ENCODE measurements at places on chromosomes 5 and 9.

- no peak for DNase-seq
Measured at GRCh38 chr9:129162497-129163197, 15.4 kb downstream of the IER5L start.

GRCh38 chr5:39473156-39473775, 48.5 kb upstream of the DAB2 start:
- no peak for DNase-seq

DNA sequence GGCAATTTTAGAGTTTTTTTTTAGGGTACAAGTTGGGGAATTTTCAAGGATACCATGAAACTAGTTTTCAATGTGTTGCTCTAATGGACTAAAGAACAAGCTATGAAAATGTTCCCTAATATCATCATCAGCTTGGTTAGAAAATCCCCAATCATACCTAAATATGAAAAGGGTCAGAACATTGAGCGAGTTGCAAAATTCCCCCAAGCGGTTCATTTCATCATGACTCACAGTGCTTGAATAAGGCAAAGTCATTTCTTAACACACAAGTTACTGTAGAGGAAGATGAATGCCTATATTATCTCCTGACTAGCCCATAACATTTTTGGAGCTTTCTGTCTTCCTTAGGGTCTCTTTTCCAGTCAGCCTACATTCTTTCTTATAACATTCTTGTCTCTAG, 62.7 kb downstream of the ST8SIA4 start:
- peak; percentile 94 for DNase-seq

GRCh38 chr9:76560481-76560922, 101.5 kb downstream of the GCNT1 start:
- DNase-seq, result no peak

- no peak for DNase-seq
Measured at GRCh38 chr5:34014626-34015025, 6.8 kb upstream of the AMACR start.

GRCh38 chr5:143886651-143887638, 75.0 kb downstream of the HMHB1 start:
- no peak for DNase-seq

DNA sequence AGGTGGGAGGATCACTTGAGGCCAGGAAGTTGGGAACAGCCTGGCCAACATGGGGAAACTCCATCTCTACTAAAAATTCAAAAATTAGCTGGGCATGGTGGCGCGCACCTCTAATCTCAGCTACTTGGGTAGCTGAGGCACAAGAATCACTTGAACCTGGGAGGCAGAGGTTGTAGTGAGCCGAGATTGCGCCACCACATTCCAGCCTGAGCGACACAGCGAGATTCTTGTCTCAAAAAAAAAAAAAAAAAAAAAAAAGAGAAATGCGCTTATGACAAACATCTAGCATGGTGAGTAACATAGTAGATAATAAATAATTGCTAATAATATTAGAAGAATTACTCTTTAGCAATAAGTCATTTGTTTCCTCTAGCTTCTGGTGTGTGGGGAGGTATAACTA, 25.9 kb downstream of the RUSC2 start:
- DNase-seq, result no peak

DNA sequence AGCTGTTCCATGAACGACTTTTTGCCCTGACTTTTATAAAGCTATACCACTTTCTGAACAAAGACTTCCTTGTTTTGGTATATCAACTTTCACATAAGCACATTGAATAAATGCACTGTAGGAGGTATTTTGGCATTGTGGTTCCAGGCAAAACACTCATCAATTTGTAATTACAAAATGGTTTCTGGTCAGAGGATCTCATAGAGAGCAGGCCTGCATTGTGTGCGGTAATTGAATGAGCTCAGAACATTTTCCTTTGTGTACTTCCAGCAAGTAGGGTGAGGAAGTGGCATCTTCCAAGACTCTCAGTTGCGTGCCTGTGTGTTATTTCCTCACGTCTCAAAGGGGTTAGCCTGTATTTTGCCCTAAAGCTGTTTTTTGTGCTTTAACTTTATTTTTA, 89.2 kb downstream of the PDE6A start:
- no peak for DNase-seq

GRCh38 chr9:125754096-125754495, 6.9 kb downstream of the PBX3 start:
- no peak for DNase-seq

GRCh38 chr5:9533562-9534364, 12.1 kb downstream of the SEMA5A start:
- no peak for DNase-seq

DNA sequence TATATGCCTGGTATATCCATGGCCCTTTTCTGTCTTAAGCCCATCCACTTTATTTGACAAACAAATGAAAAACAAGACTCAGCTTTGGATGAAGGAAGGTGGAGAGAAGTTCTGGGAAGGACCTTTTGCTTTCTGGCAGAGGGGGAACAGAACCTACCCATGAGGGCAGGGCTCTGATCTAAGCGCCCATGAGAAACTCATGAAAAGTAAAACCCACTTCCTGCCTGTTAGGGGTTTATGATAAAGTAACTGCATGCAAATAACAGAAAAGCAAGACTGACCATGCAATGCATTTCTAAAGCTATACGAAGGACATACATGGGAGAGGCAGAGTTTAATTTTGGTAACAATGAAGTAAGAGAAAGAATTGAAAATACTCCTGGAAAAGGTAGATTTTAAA, 181.9 kb upstream of the ADRA1B start:
- DNase-seq, result no peak

GRCh38 chr5:142548739-142549275, 137.1 kb downstream of the FGF1 start:
- DNase-seq, result peak; percentile 61
